ENCODE measurements at places on chromosomes 7 and 10. TPM values are rescaled to one million over a fixed set of nuclear protein-coding genes. Genes with fewer than 3 reads are reported as not detected.

The CYP3A4 gene
- not detected for total RNA-seq

The DGKI gene
- 21.5 TPM for total RNA-seq

The PI4K2A gene
- 17.1 TPM for total RNA-seq

The VWA2 gene
- 4.1 TPM for total RNA-seq

The MEOX2 gene
- 21.3 TPM for total RNA-seq

The RAB19 gene
- 0.99 TPM for total RNA-seq

The SEC31B gene
- total RNA-seq: 11.4 TPM

The ASCC1 gene
- 47.9 TPM for total RNA-seq

The SLC35G1 gene
- 16.3 TPM for total RNA-seq

The JAKMIP3 gene
- total RNA-seq: 4.5 TPM

The HYAL4 gene
- total RNA-seq: 0.11 TPM

The PLAU gene
- total RNA-seq: 4.7 TPM

The FAM25G gene
- total RNA-seq: not detected

The SAP25 gene
- total RNA-seq: not detected

The MYL10 gene
- not detected for total RNA-seq

The RNF148 gene
- total RNA-seq: 0.99 TPM

The SERPINE1 gene
- total RNA-seq: 1.9 TPM

The GARIN1A gene
- 0.50 TPM for total RNA-seq

The ITIH2 gene
- 128 TPM for total RNA-seq

The CUBN gene
- 7.2 TPM for total RNA-seq

The GIMAP6 gene
- 9.1 TPM for total RNA-seq

The PSTK gene
- 11.6 TPM for total RNA-seq

The SPDYE1 gene
- not detected for total RNA-seq

The LIPF gene
- total RNA-seq: not detected

The DNAJB9 gene
- 49.3 TPM for total RNA-seq

The SCART1 gene
- total RNA-seq: 2.9 TPM

The SCIN gene
- 9.0 TPM for total RNA-seq

The RABGEF1 gene
- 40.3 TPM for total RNA-seq

All from spinal cord (tissue), 10 donors.